Stimulated activated CD4-positive, alpha-beta T cell treated with anti-CD3 and anti-CD28 coated beads, Interleukin-1b, Interleukin-23, amount 100 ng/mL, for 1 hour (primary cell): ENCODE measurements at places on chromosomes 6 and 20.

DNA sequence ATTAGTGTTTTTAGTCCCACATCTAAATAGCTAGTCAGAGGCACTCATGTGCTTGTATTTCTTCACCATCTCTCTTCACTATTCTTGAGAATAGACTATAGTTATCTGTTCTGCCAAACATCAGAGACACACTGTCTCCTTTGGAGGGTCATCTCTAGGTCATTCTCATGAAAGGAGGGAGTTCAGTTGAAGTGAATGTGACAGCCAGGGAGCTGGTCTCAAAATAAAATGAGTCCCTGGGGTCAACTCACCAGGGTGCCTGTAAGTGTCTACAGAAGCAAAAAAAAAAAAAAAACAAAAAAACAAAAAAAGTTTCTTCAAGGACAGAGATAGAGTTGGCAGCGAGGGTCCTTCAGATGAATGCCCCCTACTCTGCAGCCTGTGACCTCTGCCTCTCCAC lies 171.0 kb downstream of the ID4 start:
- no peak for DNase-seq

DNA sequence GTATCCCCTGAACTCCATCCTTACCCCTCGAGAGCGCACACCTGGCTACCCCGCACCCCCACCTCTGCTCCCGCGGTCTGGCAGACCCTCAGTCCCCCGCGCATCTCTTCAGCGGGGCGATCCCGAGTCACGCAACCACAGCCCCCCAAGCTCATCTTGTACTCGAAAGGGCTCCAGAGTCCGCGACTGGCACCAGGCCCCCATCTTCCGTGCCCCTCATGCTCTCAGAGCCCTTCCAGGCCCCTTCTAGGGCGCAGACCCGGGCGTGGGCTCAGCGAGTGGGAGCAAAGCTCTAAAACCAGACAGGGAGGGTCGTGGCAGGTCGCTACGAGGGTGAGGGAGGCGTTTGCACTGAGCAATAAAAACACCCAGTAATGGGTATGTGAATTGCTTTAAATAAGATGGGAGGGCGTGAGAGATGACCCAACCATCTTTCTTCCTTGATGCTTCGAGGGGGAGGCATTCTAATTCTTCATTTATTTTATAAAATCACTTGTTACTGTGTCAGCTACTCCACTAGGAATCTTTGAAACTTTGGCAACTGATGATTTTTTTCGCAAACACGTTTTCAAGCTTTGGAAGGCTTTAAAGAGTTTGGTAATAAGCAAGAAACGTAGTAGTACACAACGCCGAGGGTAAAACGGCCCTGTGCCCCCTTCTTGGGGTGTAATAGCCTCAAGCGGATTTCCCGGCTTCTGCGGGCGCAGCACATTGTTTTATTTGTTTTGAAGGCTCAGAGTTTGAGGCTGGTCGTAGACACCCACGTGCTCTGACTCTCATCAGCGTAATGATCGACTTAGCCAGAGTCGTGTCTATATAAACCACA lies 42.6 kb upstream of the SUPT3H start:
- no peak for DNase-seq

DNA sequence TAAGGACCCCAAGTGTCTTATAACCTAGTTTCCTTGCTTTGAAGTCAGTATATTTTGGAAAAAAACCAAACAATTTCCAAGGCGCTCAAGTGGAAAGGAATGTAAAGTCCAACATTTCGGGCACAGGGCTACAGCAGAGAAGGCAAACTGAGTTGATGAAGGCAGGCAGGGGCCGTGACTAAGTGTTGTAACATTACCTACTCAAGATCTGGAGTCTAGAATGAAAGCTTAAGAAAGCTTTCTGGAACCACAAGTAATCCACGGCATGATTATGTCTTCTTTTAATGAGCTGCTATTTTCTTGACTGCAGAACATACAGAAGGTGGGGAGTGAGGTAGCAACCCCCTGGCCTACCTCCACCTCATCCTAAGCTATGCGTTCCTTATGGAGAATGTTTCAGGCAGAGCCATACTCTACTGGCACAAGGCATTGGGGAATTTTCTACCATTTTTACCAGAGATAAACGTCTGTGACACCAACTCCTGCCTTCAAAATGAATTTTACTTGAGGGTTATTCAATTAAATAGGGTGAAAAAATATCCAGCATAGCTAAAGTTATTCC lies 4.3 kb downstream of the PPP1R10 start:
- DNase-seq: no peak

- DNase-seq: no peak
Measured at GRCh38 chr6:7200598-7201443, 93.1 kb downstream of the RREB1 start.

GRCh38 chr6:87875781-87876180 lies 171.9 kb upstream of the SPACA1 start:
- DNase-seq: no peak
